Activated naive CD8-positive, alpha-beta T cell treated with anti-CD3 and anti-CD28 coated beads, Interleukin-2, amount 10 ng/mL, durations not matched to agents 7 days and 5 days (primary cell): ENCODE measurements at places on chromosomes 11 and 22.

- DNase-seq: no peak
- peaks cover 2% of the 10 kb centered on the region for H3K27me3 ChIP-seq
- no peak overlapping the region for H3K27ac ChIP-seq
- no peaks in the 10 kb centered on the region for H3K4me1 ChIP-seq
- no peaks in the 10 kb centered on the region for H3K36me3 ChIP-seq
These were observed 55.7 kb upstream of the DEUP1 start for GRCh38 chr11:93274851-93275250.

DNA sequence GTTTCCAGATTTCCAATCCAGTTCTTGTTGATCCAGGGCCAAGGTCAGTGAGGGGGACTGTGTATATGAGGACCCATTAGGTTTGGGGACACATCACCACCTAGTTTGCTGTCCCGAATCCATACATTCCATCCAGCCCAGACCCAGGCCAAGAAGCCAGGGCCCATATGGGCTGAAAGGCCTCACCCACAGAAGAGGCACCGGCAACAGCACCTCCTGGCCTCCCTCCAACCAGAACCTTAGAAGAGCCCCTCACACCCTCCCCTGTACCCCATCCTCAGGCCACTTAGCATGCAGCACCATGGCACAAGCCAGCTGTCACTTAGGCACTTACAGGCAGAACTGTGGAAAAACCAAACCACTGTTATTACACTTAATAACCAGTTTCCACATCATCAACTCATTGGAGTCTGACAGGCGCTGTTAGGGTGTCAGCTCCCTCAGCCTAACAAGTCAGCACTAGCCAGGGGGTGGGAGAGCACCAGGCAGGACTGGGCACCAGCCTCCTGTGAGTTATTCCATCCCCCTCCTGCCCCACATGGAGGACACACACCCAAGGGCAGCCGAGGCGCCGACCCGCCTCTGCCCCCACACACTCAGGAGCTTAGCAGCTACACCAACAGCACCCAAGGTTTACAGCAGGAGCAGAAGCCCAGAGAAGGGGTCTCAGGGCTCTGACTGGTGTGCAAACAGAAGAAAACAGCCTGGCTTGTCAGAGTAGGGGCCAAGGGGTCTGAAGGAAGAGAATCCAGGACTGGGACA lies 132.0 kb downstream of the BUD13 start:
- no peak overlapping the region for H3K27ac ChIP-seq
- no peaks in the 10 kb centered on the region for H3K36me3 ChIP-seq
- DNase-seq: no peak
- no peak overlapping the region for H3K4me3 ChIP-seq

DNA sequence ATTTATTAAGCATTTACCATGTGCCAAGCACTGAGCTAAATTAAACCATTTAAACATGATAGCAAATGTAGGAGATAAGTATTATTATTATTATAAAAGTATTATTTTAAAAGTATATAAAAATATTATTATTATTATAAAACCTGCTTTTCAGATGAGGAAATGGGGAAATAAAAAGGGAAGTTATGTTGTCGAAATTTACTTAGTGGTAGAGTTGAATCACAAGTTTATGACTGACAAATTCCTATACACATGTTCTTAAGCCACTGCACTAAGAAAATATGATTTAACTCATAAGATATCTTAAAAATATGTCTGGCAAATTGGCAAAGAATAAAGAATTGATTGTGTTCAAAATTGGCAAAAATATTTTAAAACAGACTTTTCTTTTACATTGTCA lies 53.8 kb downstream of the CASP12 start:
- no peaks in the 10 kb centered on the region for H3K4me1 ChIP-seq
- H3K36me3 ChIP-seq: peaks cover 2% of the 10 kb centered on the region
- no peak for DNase-seq
- no peak overlapping the region for H3K4me3 ChIP-seq

DNA sequence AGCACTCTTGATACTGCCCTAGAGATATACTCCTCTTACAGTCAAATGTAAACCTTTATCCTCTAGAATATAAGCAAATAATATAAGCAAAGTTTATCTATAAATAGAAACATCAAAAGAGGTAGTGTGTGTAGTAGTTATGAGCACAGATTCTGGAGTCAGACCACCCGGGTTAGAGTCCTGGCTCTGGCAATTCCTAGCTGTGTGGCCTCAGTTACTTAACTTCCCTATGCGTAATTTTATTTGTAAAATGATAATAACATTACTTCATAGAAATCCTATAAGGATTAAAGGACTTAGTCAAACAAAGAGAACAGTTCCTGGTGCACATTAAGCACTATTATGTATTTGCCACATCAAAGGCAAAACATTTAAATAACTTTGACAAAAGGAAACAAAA lies 7.0 kb downstream of the MSANTD4 start:
- H3K4me1 ChIP-seq: peaks cover 27% of the 10 kb centered on the region
- no peak for DNase-seq
- H3K4me3 ChIP-seq: no peak overlapping the region
- peaks cover 38% of the 10 kb centered on the region for H3K36me3 ChIP-seq

GRCh38 chr11:114466742-114467141 lies 27.5 kb downstream of the REXO2 start:
- no peak overlapping the region for H3K27ac ChIP-seq
- H3K27me3 ChIP-seq: no peaks in the 10 kb centered on the region
- peaks cover 2% of the 10 kb centered on the region for H3K36me3 ChIP-seq
- no peak overlapping the region for H3K4me3 ChIP-seq
- H3K4me1 ChIP-seq: no peaks in the 10 kb centered on the region
- no peak for DNase-seq

GRCh38 chr11:107842412-107843100 lies 16.0 kb downstream of the SLC35F2 start:
- DNase-seq: no peak
- H3K27ac ChIP-seq: no peak overlapping the region
- peaks cover 28% of the 10 kb centered on the region for H3K4me1 ChIP-seq
- no peaks in the 10 kb centered on the region for H3K27me3 ChIP-seq
- H3K36me3 ChIP-seq: peaks cover 9% of the 10 kb centered on the region
- H3K4me3 ChIP-seq: no peak overlapping the region

DNA sequence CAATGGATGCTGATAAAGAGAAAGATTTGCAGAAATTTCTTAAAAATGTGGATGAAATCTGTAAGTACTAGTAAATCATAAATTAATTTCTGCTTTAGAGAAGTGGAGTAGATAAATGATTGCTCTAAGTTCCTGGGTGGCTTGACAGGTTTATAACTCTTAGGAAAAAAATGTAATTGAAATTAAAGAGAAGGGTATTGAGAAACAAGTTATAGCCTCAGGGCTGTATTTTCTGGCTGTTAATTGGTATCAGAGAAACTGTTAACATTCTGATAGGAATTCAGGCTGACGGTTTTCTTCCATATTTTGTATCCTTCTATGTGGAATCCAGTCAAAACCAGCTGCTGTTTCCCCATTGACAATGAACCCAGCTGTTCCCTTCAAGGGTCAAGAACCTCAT lies 1.9 kb downstream of the TTC12 start:
- no peak overlapping the region for H3K4me3 ChIP-seq
- H3K36me3 ChIP-seq: peaks cover 23% of the 10 kb centered on the region

GRCh38 chr11:67053896-67054329 lies 2.7 kb upstream of the RHOD start:
- peaks cover 5% of the 10 kb centered on the region for H3K4me1 ChIP-seq
- H3K27me3 ChIP-seq: peaks cover 10% of the 10 kb centered on the region
- H3K36me3 ChIP-seq: no peaks in the 10 kb centered on the region
- DNase-seq: peak; percentile 55
- H3K27ac ChIP-seq: no peak overlapping the region
- H3K4me3 ChIP-seq: no peak overlapping the region

GRCh38 chr22:24951942-24952836 lies at the start of gene KIAA1671:
TSS of gene KIAA1671 (plus strand) at chr22:24952716. CDS start at chr22:25028000, 75,284 bp downstream.
- peaks cover 59% of the 10 kb centered on the region for H3K27me3 ChIP-seq
- no peak within 1 kb of the TSS for H3K27ac ChIP-seq
- DNase-seq: peak; percentile 95

DNA sequence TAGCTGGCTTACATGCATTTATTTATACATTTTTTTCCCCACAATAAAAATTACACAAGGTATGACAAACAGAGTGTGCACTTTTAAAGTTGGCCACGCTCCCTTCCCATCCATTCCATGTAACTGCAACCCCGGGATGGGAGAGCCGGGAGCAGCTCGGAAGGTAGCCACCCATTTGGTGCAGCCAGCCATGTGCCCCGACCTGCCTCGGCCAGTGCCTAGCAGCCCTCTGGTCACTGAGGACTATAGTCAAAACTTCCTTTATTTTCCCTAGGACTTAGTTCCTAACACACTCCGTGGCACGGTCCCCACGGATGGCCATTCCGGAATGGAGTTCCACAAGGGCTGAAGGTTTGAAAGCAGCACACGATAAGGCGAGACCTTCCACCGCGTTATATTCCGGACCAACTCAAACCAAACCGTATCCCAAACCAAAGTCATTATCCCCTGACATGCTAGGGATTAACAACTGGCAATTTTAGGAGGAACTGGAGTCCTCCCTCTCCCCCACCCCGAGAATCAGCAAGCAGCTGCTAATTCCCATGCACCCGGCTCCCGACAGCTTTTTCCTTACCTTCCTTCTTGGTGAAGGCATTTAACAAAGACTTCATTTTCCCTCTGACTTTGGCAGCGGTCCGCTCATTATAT lies 426.4 kb downstream of the SHANK2 start:
- no peaks in the 10 kb centered on the region for H3K36me3 ChIP-seq
- H3K4me3 ChIP-seq: no peak overlapping the region
- no peaks in the 10 kb centered on the region for H3K4me1 ChIP-seq
- DNase-seq: no peak
- peaks cover 37% of the 10 kb centered on the region for H3K27me3 ChIP-seq

DNA sequence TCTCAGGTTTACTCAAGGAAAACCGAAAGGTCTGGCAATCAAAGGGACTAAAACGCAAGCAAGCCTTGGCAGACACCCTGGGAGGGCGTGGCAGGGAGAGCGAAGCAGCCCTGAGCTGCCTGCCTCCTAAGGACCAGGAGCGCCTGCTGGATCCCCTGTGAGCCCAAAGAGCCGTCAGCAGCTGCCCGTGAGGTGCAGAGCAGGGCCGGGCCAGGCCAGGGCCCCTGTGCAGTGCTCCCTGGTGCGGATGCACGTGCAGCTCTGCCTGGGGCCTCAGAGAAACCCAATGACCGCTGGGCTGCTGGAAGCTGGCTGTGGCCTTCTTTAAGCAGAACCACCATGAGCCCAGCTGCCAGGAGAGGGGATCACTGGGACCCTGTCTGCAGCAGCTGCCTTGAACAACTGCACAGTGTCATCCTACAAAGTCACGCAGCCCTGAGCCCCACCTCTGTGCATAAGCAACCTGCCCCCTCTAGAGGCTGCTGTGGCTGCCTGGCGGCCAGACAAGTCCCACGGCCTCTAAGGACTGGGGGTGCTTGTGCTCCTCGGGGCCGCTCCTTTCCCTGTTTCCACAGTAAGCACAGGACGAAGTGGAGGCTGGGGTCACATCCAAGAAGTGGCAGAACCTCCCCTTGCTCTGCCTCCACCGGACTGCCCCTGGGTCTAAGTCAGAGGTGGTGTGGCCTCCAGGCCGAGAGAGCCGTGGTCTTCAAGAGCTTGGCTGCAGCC lies 29.1 kb upstream of the COMT start:
- no peak overlapping the region for H3K27ac ChIP-seq
- H3K4me1 ChIP-seq: peaks cover 5% of the 10 kb centered on the region
- no peaks in the 10 kb centered on the region for H3K27me3 ChIP-seq
- H3K4me3 ChIP-seq: no peak overlapping the region
- peaks cover 20% of the 10 kb centered on the region for H3K36me3 ChIP-seq

- no peaks in the 10 kb centered on the region for H3K4me1 ChIP-seq
- no peaks in the 10 kb centered on the region for H3K36me3 ChIP-seq
- H3K27me3 ChIP-seq: no peaks in the 10 kb centered on the region
- H3K27ac ChIP-seq: no peak overlapping the region
- no peak overlapping the region for H3K4me3 ChIP-seq
These were observed 139.5 kb upstream of the GUCY1A2 start for GRCh38 chr11:107157809-107158187.

DNA sequence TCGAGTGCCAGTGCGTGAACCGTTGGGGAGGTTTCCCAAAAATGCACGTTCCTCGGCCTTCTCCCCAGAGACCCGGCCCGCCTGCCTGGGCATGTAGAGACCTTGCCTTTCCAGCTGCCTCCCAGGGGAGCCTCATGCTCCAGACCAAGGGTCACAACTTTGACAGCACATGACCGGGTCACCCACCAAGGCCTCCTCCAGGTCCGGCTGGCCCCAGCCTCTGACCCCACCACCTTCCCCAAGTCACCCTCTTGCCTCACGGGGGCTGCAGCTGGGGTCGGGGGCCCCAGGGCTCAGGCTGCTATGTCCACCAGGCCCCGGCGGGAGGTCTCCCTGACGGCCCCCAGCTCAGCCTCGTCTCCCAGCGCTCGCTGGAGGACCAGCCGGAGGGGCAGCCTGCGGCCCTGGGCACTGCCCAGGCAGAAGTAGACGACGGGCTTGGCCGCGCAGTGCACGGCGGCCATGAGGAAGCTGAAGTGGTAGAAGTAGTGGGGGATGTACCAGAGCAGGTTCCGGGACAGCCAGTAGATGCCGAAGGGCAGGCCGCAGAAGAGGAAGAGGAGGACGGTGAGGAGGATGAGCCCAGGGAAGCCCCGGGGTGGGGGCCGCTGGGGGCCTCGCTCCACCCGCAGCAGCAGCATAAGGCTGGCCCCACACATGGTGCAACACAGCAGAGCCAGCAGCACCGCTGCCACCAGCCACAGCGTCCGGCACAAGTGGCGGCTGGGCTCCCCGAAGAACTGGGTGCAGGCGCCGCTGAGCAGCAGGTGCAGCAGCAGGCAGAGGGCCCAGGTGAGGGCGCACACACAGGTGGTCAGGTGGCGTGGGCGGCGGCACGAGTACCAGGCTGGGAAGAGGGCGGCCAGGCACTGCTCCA lies 4.4 kb downstream of the MRGPRE start:
- H3K4me1 ChIP-seq: peaks cover 1% of the 10 kb centered on the region
- peaks cover 7% of the 10 kb centered on the region for H3K27me3 ChIP-seq
- no peak for DNase-seq
- H3K27ac ChIP-seq: no peak overlapping the region
- no peaks in the 10 kb centered on the region for H3K36me3 ChIP-seq

DNA sequence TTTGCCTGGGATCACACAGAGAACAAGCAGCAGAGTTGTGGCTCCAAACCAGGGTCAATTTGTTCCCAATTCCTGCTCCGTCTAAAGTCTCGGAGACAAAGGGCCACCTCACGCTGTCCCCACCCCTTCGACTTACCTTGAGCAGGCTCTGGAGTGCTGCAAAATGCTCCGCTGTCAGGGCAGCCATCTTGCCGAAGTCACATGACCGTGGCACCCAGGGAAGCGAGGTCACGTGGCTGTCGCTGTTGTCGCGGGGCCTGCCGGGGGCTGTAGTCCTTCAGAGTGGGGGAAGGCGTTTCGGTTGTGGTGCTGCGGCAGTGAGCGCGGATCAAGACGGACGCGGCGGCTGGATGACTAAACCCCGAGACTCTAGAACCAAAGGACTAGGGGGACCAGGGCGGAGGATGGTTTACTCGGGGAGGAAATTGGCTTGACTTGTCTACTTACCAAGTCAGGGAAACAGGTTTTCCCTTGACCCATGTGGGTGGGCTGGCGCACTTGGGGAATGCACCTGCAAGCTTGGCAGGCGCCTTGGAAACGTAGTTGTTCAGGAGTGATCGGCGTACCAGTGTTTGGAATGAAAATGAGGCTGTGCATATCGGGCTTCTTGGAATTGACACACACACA lies at the start of gene COMMD9:
TSS of gene COMMD9 (minus strand) at position 199 of the 627 bp plus-strand sequence. CDS start at position 187, 12 bp downstream.
- H3K27me3 ChIP-seq: peaks cover 13% of the 10 kb centered on the region
- no peaks in the 10 kb centered on the region for H3K36me3 ChIP-seq
